ENCODE measurements at places on chromosomes 7 and 10.

- DNase-seq = no peak
Observed at GRCh38 chr7:32879460-32879859, 12.1 kb downstream of the KBTBD2 start.

- DNase-seq = no peak
Observed at GRCh38 chr10:17003151-17003550, 126.5 kb downstream of the CUBN start.

GRCh38 chr10:97321804-97322190 lies 2.7 kb downstream of the FRAT1 start:
- DNase-seq = peak; percentile 32

GRCh38 chr10:6062101-6062771 lies at the start of gene IL2RA:
IL2RA (minus strand) TSS chr10:6062367; CDS start chr10:6062151, 216 bp downstream.
- DNase-seq = no peak

GRCh38 chr10:10642751-10643150 lies 374.9 kb upstream of the CELF2 start:
- DNase-seq = peak; percentile 37

- DNase-seq = no peak
Observed at GRCh38 chr10:123901621-123902020, 10.0 kb upstream of the CPXM2 start.

GRCh38 chr10:71360735-71361134 lies 36.0 kb upstream of the CDH23 start:
- no peak for DNase-seq

GRCh38 chr10:6558272-6558671 lies 21.8 kb downstream of the PRKCQ start:
- DNase-seq = no peak

- no peak for DNase-seq
Observed at GRCh38 chr10:58089739-58090138, 178.0 kb downstream of the IPMK start.

DNA sequence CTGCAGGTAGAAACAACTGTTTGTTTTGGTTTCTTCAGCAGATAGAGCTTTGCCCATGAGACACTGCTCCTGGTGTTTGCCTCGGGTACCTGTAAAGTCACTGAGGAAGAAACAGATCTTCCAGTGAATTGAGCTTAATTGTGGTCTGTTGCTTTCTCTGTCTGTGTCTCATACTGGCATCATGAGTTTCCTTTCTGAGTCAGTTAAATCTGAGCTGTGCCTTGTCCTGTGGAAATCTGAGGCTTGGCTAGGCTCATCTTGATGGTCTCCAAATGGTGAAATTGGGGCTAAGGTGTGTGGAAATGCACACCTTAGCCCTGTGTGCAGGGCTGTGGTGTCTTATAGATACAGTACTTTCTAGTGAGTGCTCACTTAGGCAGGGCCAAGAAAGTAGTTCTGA lies 67.4 kb downstream of the GBF1 start:
- DNase-seq = no peak

GRCh38 chr10:33333260-33334101 lies 986 bp downstream of the NRP1 start:
- DNase-seq = peak; percentile 65

- DNase-seq = no peak
Observed at GRCh38 chr10:132066186-132066585, 440 bp downstream of the JAKMIP3 start.

DNA sequence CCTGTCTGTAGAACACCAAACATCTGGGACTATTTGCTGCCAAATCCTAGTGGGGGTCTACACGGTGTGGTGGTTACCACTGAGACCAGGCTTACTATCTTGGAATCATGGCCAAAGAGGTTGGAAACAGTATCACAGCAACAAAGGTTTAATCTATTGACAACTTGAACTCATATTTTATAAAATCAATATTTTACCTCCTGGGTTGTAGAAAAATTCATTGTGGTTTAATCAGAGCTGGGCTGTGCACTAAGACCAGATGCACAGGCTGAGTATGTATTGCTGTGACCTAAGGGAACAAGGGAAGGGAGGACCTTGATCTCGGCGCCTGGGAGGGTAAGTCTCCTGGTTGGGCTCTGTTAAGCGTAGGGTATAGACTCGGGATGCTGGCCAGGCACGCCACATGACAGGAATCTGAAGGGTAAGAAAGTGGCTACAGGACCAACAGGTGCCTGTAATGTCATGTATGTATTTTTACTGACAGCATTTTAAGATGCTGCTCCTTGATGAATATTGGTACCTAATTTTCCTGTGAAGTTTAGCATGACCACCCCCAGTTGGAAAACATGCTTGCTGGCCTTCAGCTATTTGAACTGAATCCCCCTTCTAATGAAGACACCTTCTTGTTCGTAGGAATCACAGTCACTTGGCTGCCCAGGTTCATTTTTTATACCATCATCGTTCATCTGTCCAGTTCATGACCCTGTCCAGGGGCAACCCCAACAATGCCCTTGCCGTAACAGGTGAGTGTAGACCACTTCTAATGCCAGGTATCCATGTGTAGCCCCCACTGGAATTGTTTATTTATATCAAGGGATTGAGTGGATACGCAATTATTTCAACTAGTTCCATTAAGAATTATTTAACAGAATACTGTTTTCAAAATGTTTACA lies 79.5 kb downstream of the EZH2 start:
- DNase-seq = no peak

DNA sequence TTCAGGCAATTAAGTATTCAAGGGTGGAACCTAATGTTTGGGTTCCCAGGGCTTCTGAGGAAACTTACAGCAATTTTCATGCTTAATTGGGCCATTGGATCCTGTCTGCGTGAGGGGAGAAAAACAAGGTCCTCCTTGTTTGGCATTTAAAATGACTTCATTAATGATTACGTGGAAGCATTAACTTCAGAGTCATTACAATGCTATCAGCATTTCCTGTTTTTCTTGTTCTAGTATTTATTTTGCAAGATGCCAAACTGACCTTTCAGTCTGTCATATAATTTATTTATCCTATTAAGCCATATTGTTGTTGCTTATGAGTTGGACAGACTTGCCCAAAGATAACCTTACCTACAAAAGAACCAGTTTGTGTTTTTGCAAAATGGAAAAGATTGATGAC lies 324.1 kb upstream of the LRRN3 start:
- DNase-seq = peak; percentile 64

GRCh38 chr10:35765066-35765527 lies 123.0 kb upstream of the FZD8 start:
- DNase-seq = no peak

GRCh38 chr7:129970816-129971215 lies 18.1 kb upstream of the UBE2H start:
- no peak for DNase-seq

- DNase-seq = no peak
Observed at GRCh38 chr10:43453266-43453831, 16.4 kb downstream of the ZNF487 start.

- no peak for DNase-seq
Observed at GRCh38 chr10:38054361-38054797, 39.8 kb upstream of the ZNF37A start.

- peak; percentile 4 for DNase-seq
Observed at GRCh38 chr10:31961277-31962074, 32.8 kb upstream of the ARHGAP12 start.

DNA sequence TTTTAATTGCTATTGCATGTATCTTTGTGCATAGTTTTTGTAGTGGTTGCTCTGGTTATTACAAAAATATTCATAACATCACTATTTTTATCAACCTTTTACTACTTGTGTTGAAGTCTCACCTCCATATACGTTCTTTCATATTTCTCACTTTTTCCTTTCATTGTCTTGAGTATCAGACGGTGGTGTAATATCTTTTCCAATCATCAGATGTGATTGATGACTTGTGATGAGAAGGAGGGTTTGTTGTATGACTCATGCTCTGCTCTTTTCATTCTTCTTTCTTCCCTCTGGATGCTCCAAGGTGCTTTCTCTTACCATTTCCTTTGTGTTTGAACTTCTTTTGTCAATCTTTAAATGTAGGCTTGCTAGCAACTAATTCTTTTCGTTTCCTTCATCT lies 310.2 kb downstream of the TNS3 start:
- no peak for DNase-seq

- no peak for DNase-seq
Observed at GRCh38 chr10:79328737-79329504, 18.3 kb upstream of the PPIF start.

DNA sequence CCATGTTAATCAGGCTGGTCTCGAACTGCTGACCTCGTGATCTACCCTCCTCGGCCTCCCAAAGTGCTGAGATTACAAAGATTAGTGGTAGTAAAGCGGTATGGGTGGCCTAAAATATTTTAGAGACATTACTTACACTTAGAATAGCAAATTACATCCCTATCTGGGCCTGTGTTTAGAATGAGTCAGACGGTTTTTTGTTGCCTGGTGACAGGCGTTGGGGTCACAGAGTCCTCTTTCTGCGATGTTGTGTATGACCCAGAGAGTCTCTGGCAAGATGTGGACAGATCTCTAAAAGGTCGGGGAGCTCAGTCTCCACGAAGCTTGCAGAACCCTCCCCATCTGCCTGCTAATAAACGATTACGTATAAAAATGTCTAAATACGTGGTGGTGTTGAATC lies 39.6 kb upstream of the PRKCQ start:
- no peak for DNase-seq

- no peak for DNase-seq
Observed at GRCh38 chr10:1552406-1552805, 184.9 kb downstream of the ADARB2 start.

GRCh38 chr10:46325021-46325420 lies 38.2 kb downstream of the ANTXRL start:
- peak; percentile 2 for DNase-seq

- DNase-seq = no peak
Observed at GRCh38 chr7:32053204-32053603, 17.0 kb downstream of the PDE1C start.

DNA sequence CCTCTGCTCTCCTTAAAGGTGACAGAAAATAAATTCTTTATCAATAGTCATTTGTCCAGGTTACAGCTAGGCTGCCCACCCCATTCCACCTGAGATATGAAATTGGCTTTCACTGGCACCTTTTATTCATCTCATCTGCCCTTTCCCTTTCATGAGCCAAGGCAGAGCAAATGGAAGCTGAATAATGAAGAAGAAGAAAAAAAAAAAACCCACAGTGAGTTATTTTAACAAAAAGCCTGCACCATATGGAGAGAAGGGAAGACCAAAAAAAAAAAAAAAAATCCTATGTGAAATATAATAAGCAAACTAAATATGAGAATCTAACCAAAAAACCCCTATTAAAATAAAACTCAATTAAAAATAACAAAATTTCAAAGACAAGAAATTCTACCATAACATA lies 59.2 kb downstream of the CHCHD3 start:
- no peak for DNase-seq

DNA sequence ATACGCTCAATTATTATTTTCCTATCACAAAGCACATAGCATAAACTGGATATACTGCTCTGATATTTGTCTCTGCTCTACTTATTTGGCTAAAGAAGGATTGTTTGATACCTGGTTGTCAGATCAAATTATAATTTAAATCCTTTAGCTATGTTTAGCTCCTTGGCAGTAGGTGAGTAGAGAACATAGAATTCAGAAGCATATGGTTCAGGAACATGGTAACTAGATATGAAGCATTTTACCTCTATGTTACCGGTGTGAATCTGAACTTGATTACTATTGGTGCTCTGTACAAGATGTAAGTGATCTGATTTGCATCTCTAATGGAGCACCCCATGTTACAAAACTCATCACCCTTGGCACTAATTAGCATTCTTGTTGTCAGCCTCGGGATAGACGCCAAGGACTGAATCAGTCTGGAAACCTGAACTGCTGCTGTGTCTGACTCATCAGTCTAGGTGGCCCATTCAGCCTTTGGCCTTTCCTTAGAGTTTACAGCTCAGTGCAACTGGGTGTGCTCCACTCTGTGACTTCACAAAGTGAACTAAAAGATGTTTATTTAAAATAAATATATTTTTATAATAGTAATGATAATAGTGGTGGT lies 12.3 kb upstream of the MYPN start:
- DNase-seq = no peak

DNA sequence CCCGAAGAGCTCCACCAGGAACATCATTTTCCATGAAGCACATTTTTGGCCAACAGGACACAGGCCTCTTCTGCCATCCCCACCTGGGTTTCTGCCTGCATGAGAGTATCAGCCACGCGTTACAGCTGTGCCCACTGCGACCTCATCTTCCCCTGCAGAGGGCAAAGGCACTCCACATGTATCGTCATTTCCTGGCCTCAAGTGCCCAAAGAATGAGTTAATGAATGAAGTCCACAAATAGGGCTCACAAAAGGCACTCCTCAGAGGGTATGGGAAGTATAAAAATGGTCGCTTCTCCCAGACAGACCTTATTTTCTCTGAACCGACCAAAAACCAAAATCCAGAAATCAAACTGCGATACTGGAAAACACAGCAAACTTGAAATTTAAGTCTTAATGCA lies 18.5 kb downstream of the ELMO1 start:
- no peak for DNase-seq

DNA sequence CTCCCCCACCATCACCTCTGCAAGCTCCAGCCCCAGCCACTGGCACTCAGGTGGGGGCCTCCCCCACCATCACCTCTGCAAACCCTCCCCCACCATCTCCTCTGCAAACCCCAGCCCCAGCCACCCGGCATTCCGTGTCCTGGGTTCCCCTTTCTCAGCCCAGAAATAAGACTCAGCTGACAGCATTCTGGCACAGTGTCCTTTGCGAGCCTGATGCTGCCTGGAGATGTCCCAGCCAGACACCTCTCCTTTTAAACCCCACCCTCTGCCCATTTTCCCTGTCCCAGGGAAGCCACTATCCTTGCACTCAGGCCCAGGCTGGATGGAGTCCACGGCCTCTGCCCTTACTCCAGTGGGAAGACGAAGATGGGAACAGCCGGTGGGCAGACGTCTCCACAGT lies 49.8 kb downstream of the ELFN1 start:
- DNase-seq = no peak

DNA sequence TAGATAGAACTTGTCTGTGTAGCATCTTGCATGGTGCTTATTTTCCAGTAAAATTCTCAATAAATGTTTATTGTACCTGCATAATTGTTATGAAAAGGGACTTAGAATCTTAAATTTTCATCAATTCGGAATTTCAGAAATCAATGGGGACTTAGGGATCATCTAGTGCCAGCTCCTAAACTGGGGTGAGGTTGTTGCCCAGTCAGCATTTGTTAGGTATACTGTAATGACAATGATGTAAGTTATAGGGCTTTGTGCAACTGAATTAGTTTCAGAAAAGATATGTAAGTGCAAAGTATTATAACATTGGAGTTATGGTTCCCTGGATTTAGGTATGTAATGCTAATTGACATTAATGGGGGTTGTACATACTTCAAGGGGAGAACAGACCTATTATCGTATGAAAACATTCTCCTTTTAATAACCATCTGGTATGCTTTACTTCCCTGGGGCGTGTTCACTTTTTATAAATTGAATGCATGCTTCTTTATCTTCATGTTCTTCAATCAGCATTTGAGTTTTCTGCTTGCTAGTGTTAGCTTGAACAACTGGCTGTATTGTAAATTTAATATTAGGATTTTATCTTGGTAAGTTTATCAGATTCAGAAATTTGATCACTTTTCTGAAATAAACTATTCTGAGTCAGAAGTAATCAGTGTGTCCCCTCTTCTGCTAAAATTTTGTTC lies 270.3 kb downstream of the BBS9 start:
- peak; percentile 35 for DNase-seq

GRCh38 chr7:54956865-54957264 lies 62.0 kb upstream of the EGFR start:
- DNase-seq = no peak

GRCh38 chr10:47165711-47166404 lies 134.1 kb upstream of the GDF10 start:
- DNase-seq = no peak

Measured in NCI-H1417 (cell line).